Activated naive CD4-positive, alpha-beta T cell (primary cell): ENCODE measurements at places on chromosomes 7 and 10.

DNA sequence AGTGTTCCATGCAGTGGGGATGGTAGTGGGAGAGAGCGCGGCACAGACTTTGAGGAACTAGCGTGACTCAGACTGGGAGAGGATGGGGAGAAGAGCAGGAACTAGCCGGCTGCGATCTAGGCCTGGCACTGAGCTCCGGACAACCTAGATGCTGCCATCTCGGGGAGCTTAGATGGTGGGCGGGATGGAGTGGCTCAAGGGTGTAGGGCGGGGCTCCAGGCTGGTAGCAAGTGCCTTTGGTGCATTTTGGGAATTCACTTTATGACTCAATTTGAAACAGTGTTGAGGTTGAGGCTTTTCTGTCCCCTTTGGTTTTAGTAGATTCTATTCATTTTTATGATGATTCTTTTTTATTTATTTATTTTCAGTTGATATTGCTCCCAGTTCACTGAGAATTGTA, 185.3 kb upstream of the GPR26 start:
- DNase-seq = no peak

DNA sequence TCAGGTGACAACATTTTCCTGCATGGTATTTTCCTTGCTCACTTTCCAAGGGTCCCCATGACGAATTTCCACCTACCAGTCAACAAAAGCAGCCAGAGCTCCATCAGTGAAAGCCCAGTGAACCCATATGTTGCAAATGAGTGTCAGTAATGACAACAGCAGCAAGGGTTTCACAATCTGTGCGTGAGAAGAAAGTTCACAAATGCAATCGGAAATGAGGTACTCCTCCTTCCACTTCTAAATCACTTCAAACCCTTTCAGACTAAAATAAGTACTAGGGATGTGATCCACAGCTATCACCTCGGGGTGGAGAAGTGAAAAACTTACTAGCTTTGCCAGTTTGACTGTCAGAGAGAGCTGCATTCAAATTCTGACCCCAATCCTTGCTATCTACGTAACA, 55.6 kb upstream of the BET1 start:
- no peak for DNase-seq

GRCh38 chr10:119198438-119198837, 8.9 kb upstream of the GRK5 start:
- DNase-seq = peak; percentile 18

- no peak for DNase-seq
These were observed 153.4 kb upstream of the KLF14 start for GRCh38 chr7:130887182-130887956.

- DNase-seq = no peak
These were observed 99.6 kb downstream of the JAZF1 start for GRCh38 chr7:28081016-28081415.

GRCh38 chr10:96664563-96664962, 55.8 kb downstream of the PIK3AP1 start:
- no peak for DNase-seq

DNA sequence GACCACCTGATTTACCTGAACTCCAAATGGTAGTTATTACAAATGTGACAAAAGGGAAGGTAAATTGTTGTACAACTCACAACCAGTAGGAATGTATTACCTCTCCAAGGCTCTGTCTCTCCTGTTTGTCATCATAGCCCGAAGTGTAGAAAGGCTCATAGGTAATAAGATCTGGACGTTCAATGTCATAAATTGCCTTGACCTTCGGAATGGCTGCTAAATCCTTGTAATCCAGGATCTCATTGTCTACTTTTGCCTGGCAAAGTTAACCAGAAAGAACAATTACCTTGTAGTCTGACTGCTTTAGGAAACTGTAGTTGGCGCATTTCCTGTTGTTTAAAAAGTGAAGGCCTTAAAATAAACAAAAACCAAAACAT, 68.6 kb upstream of the AFAP1L2 start:
- DNase-seq = no peak

- no peak for DNase-seq
These were observed 23.7 kb downstream of the PRKAR2B start for GRCh38 chr7:107068156-107068555.

GRCh38 chr7:138570715-138571114, 110.7 kb downstream of the TRIM24 start:
- no peak for DNase-seq

- DNase-seq = no peak
These were observed 288.8 kb downstream of the CACNA2D1 start for GRCh38 chr7:82154728-82155127.

- DNase-seq = no peak
These were observed 61.6 kb upstream of the RNF32 start for GRCh38 chr7:156578978-156579430.

DNA sequence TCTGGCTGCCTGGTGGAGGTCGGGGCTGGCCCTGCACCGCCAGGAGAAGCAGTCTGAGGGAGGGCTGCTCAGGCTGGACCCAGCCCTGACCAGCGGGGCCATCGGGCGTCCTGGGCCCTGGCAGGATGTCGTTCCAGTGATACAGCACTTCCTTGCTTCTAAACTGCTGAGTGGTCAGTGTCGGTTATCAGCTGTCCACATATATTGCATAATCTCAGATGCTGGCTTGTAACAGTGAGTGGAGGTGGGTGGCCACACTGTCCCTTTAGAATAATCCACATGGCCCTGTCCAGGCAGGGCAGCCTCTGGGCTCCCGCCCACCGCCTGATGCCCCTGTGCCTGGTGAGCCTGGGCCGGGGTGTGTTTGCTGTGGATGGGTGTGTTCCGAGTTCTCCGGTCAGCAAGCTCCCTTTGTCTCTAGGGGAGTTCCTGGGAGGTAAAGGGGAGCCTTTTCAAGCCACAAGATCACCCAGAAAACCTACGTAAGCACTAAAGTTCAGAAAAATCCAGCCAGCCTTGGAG, 86.1 kb downstream of the LHPP start:
- no peak for DNase-seq

DNA sequence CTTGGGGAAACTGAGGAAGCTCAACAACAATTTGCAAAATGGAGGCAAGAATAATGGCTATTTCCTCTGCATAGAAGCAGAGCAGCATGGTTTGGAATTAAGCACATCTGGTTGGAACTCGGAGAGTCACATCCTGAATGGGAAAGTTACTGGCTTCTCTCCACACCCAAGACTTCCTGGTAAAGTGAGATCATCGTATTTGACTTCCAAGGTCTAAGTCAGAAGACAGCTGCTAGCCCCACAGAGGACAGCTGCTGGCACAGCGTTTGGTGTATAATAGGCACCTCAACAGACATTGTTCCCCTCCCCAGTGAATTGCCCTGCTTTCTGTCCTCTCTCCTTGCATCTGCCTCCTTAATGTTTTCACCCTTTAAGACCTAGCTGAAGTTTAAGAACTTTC, 37.0 kb upstream of the NRF1 start:
- no peak for DNase-seq

DNA sequence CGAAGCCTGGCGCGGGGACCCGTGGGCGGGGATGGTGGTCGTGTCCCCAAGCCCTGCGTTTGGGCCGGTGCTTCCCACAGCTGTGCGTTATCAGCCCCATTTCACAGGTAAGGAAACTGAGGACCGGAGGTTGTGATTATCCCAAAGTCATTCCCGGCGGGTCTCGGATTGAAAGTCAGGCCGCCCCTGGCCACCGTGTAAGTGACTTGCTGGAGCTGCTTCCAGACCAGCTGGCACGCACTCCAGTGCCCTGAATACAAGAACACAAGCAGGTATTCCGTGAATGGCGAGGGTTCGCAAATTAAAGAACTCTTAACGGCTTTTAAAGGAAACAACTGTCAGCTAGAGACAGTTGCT, 675 bp upstream of the ATE1 start:
- no peak for DNase-seq

- no peak for DNase-seq
These were observed 208.1 kb downstream of the SORCS1 start for GRCh38 chr10:106956216-106956915.

GRCh38 chr10:77317221-77317620, 320.4 kb downstream of the KCNMA1 start:
- DNase-seq = no peak

DNA sequence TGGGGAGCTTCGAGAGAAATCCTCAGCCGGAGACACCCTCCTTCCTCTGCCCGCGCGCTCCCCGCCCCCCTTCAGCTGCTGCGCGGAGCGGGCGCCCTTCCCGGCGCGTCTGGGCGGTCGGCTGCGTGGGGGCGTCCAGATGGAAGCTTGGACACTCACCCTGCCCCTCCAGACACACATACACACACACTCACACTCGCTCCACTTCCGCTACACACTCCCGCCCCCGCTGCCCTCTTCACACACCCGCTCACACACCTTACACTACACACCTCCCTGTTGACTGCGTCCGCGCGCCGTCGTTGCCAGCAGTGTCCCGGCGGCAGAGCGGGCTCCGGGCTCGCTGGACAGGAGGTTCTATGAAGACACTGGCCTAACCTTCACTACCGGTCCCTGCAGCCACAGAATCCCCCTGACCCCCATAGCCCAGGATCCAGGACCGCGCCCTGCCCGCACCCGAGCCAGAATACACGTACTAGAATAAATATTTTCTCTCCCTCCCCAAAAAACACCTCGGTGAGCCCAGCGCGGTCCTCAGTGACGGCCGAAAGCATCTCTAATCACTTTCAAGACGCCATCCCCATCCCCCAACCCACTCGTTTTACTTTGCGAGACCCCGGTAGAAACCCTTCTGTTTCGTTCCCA, 1.1 kb upstream of the EGR2 start:
- peak; percentile 34 for DNase-seq

DNA sequence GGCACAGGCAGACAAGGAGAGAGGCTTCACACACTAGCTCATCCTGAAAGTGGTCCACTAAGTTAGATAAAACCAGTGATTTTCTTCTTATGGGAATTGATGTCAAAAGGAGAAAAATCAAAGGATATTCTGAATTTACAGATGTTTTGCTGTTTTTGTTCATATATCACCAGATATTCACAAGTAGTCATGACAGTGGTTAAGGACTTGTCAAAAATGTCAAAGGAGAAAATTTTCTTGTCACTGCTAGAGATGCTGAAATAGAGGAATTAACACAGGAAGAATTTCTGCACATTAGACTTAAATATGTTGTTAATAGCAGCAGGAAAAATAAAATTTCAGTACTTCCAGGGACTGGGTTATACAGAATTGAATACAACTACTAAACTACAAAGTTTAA, 78.3 kb downstream of the PRTFDC1 start:
- no peak for DNase-seq

DNA sequence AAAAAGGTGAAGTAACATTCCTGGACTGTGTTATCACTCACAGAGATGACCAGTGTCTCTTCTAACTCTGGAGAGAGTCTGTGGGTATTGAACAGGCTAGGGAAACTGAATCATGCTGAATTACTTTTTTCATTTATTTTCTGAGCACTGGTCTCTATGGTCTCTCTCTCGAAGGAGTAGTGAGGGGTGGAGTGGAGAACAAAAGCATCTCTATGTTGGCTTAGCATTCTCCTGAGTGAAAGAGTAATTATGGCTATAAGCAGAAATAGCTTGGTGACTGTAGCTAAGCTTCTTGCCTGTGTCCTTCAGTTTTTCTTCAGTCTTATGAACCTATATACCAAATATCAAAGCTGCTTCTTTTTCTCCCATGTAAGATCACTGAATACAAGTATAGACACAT, 64.6 kb upstream of the PTN start:
- DNase-seq = no peak

- DNase-seq = no peak
These were observed 588.0 kb upstream of the LRRN3 start for GRCh38 chr7:110502888-110503465.

GRCh38 chr10:117137031-117137910, 799 bp downstream of the VAX1 start:
- no peak for DNase-seq

DNA sequence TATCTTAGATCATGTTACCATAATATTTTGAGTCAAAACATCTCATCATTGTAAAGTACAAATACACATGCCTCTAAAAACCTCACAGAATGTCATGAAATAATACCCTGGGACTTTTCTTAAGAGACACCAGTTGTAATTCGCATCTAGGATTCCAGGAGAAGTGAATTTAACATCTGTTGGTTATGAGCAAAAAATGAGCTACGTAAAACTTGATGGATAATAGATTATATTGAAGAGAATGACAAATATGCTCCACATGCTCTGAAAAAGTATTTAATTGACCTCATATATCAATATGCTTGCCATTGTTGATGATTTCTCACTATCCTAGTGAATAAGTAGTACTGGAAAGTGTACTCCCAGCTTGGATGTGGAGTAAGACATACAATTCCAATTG, 227.0 kb downstream of the BBS9 start:
- no peak for DNase-seq

- DNase-seq = no peak
These were observed 22.3 kb downstream of the AMZ1 start for GRCh38 chr7:2710286-2710655.

DNA sequence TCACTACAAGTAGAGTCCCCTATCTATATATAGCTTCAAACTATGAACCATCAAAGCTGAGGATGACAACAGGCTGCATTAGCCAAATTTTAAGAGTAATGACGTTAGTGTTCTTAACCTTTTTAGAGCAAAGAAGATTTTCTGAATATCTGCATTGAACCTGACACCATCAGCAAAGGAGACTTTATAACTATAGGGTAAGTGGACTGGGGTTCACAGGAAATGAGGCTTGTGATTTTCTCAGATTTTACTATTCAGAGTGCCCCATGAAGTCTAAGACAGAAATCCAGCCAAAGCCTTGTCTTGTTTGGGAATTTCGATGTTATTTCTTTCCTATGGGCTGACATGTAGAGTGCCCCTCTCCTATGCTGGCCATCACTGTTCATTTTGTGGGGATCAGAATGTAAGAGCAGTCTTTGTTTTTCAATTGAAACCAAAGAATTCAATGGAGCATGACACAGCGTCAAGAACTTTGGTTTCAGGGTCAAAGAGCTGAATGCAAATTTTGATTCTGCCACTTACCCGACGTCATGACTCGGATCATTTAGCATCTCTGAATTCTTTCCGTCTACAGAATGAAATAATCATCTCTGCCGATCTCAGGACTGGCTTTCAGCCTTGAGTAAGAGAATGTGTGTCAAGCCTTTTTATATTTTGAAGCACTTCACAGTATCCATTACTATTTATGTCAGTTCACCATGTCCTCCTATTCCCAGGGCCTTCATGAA, 52.7 kb downstream of the DENND11 start:
- DNase-seq = no peak

DNA sequence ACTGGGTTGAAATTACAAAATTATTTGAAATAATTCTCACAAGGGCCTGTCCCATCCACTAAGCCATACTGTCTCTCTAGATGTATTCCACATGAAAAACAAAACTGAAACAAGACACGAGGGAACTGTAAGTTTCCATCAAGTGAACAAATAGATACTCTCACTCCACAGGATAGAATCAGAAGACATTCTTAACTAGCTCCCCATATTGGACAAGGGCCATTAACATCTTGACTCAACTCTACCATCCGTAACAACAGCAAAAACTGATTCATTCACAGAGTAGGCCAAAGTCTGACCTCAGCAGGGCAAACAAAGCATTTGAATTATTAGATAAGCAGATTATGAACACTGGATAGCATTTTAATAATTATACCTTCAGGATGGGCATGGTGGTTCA, 29.1 kb downstream of the UBE2H start:
- DNase-seq = no peak

GRCh38 chr7:90771281-90771680, 175.2 kb downstream of the CDK14 start:
- DNase-seq = no peak
